NCI-H1436 treated with DMSO at 0.1 percent for 48 hours (cell line): ENCODE measurements at places on chromosomes 2 and 18.

DNA sequence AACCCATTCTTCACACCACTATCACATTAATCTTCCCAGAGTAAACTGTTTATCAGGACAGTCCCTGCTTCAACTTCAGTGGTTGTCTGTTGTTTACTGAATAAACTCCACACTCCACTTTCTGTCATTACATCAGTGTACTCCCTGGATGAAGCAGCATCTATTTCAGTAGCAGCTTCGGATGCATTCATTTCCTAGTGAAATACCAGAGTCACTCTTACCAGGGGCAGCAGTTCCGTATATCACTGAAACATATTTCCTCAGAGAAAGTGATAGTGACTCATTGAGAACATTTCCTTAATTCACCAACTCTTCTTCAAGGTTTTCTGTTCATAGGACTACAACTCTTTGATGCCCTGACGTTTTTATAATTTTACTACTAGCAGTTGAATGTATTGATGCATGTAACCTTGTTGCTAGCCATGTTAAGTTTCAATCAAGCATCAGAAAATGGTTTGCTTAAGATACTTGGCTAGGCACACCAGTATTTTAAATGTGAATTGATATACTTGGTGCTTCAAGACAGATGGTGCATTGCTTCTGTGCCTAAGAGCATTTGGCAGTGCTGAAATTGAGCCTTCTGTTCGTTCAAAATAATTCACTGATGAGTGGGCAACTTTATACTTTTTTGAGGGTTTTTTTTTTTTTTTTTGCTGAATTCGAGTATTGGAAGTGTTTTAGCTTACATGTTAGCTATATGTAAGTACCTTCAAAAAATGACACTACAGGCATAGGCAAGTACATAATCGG lies 92.3 kb downstream of the UBE2E3 start:
- no peak for DNase-seq

- no peak for DNase-seq
These were observed 138.6 kb downstream of the DTNA start for GRCh38 chr18:34848695-34849094.

GRCh38 chr2:127389778-127390435 lies 2.1 kb upstream of the MAP3K2 start:
- DNase-seq: no peak

- DNase-seq: no peak
These were observed 669.7 kb downstream of the RNF144A start for GRCh38 chr2:7586898-7587297.
